ENCODE measurements at places on chromosomes 7 and 10.

DNA sequence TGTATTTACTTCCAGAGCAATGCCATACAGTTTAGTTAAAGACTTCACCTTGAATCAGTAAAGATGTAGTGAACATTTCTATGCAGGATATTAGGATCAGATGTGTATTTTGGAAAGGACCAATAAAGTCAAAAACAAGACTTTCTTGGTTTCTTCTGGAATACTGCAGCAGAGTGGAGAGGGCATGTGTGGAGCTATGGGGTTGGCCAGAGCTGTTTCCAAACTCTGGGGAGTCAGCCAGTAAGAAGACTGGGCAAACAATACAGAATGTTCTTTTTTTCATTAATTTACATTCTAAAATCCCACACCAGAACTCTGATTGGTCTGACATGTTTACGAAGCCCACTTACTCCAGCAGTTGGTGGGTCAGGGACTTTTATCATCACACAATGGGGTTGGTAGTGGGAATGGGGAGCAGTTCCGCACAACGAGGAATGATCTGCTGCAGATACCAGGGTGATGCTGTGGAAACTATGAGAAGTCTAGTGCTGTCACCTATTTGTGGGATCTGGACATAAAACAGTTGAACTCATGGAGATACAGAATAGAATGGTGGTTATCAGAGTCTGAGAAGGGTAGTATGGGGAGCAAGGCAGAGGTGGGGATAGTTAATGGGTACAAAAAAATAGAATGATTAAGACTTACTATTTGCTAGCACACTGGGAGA lies 267.7 kb downstream of the MALRD1 start:
- no peak for DNase-seq

DNA sequence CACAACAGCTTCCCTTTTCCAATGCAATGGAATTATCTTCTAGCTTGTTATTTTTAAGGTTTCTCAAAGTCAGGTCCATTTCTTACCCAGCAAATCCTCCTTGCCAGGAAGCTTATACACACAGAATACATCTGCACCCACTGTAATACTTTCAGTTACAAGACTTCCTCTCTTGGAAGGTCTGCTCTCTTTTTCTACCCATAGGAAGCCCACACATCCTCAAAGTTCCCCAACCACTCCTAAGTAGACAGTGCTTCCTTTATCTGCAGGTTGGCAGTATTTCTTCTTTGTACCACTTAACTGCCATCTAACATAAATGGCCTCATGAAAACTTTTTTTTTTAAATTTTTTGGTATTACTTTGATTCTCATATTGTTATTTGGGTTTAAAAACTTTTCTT lies 155.6 kb downstream of the TAX1BP1 start:
- DNase-seq, result no peak

- DNase-seq, result no peak
Observed at GRCh38 chr7:116715077-116715476, 43.1 kb downstream of the MET start.

DNA sequence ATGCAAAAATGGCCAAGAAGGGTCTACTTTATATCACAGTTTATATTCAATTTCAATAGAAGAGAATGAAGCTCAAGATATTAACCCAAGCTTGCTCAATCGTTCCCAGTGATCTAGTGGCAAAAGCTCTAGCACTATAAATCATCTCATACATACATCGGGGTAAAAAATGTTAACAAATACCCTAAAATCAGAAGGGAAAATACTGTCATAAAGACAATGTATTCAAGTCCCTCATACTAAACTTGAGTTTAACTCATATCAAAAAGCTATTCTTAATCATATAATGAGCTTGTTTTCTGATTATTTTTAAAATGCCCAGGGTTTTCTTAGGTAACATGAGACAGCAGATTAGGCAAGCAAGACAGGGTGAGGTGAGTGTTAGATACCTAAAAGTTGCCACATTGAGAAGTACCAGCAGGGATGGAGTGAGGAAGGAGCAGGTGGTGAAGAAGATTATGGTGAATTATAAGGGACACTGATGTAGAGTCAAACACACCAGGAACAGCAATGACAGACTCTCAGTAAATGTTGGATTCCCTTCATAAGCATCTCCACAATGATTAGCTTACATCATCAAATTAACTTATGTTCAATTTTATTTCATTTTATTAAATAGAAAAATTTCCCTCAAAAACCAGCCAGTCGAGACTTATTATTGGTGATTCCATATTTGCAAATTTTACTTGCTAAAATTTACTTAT lies 46.2 kb downstream of the ELAPOR2 start:
- DNase-seq, result no peak

- DNase-seq, result no peak
Observed at GRCh38 chr7:42254217-42254616, 17.2 kb upstream of the GLI3 start.

- DNase-seq, result no peak
Observed at GRCh38 chr10:131070856-131071255, 240.7 kb downstream of the TCERG1L start.

DNA sequence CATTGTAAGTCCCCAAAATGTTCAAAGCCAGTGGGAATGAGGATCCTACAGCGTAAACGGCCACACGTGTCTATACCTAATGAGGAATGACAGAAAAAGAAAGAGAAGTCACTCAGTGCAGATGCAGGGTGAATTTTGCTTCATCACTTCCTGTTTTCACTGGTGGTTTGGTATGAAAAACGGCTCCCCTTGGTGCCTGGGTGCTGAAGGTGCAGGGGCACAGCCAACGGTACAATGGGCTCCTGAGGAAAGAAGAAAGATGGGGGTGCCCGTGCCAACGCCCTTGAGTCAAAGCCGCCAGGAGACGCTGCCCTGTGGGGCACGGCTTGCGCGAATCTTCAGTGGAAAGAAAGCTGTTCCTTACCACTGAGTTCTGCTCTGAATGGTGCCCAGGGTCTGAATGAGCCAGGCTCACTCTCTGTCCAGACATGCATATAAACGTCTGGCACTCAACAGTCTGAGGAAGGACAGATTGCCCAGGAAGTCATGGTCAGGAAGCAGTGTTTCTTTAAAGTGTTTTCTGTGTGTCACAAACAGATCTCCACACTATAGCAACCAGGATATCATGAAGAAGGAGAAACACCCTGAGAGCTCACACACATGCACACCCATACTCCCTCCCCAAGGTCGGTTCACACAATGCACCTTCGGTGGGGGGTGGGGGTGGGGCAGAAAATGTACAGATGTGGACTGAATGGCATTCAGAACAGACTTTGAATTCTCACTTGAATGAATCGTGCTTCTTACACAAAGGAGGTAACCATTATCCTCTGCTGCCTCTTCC lies 105.8 kb downstream of the ELMO1 start:
- peak; percentile 31 for DNase-seq

DNA sequence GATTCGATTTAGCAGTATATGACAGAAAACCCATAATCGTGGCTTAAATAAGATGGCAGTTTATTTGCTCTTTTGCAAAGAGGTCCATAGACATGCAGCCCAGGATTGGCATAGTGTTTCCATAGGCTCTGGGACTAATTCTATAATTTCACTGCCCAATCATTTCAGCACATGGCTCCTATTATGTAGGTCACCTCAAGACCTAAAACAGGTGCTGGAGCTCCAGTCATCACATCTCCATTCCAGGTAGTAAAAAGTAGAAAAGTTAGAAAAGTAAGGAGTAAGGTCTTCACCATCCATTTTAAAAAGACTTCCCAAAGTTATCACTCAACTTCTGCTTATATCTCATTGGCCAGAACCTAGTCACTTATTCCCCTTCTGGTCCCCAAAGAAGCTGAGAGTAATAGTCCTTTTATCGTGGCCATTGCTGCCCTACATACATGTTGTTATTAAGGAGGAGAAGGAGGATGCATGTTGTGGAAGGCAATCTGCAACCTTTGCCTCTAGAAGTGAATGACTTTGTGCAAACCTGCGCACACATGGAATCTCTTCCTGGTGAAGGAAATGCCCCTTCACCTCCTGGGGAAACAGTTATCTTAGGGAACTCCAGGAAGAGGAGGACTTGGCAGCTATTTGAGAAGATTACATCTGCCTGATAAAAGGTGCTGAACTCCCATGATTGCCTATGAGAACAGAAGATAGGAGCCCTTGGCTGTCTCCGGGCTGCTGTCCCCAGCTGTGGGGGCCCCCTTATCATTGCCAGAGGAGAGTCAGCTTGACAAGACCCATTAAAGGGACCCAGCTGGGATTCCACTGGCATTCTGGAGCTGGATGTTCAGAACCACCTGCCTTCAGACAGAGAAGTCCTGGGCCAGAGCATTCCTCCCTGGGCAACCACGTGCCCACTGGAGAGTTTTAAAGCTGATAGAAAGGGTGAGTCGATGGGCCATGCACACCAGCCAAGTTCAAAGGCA lies 330.6 kb upstream of the ZMIZ1 start:
- DNase-seq, result no peak

DNA sequence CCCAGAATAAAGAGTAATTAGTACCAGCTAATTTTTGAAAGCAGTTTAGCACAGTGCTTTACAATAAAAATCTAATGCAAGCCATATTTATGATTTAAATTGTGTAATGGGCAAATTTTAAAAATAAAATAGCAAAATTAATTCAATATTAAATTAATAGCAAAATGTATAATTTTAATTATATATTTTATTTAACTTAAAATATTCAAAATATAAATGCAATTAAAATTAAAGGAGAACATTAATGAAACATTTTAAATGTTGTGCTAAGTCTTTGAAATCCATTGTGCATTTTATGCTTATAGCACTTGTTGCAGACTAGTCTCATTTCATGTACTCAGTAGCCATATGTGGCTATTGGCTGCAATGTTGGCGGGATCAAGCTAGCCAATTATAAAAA lies 367.6 kb downstream of the SUGCT start:
- no peak for DNase-seq

GRCh38 chr7:129616530-129616929 lies 5.0 kb downstream of the NRF1 start:
- no peak for DNase-seq

Data from stimulated activated CD8-positive, alpha-beta memory T cell treated with anti-CD3 and anti-CD28 coated beads, Interleukin-4, amount 100 ng/mL, for 24 hours (primary cell).